ENCODE measurements at places on chromosomes 1 and 21.

DNA sequence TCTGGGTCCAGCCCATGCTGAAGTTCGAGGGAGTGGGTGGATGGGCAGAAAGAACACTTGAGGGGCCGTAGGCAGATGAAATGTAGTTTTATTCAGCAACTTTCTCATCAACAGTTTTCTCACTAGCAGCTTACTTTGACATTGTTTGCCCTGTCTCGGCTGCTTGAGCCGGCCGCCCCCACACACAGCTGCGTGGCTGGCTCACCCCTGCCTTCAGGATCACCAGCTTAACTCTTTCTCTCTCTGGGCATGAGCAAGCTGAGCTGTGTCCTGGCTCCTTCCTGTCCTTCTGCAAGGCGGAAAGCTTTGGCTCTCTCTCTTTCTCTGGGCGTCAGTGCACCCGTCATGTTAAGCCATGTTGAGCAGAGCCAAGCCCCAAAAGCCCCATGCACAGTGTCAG lies 104.4 kb upstream of the GNG12 start:
- DNase-seq, result no peak

GRCh38 chr1:43558346-43558841 lies 27.7 kb downstream of the PTPRF start:
- DNase-seq, result no peak

GRCh38 chr1:19512545-19512944 lies 27.2 kb upstream of the CAPZB start:
- no peak for DNase-seq

- DNase-seq, result no peak
Observed at GRCh38 chr21:46255758-46256337, 27.3 kb upstream of the LSS start.

DNA sequence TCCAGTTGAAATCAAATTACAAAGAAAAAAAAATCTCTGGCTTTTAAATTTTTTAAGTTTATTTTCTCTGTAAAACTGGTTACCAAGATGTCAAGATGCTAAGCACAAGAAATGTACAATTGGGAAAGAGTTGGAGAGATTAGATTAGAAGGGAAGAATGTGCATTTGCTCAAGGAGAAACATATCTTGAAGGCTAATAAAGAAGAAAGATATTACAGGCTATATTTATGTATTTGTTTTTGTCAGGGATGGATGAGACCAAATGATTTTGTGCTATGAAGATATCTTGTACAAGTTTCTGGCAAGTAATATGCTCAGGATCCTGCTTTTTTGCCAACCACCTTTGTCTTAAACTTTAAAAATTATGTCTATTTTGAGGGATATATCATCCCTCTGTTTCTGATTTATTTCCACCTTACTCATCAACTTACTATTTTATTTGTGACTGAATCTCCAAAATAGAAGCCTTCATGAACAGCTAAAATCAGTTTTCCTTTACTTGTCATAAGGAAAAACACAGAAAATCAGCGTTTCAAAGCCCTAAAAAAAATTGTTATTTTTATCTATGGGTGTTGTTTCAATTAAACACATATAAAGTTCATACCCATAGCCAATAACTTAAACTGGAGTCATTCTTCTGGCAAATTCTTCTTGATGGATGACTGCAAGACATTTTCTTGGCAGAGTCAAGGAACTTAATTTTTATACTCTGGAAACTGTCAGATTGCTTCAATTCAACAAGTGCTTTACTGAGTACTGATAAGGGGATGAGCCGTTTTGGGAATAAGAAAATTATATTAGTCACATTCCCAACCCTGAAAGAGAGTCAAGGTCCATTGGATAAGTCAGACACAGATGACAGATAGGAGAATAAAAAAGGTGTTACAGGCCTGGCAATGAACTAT lies 141.8 kb downstream of the CTH start:
- DNase-seq, result no peak
